ENCODE measurements at places on chromosomes 11 and 22.

DNA sequence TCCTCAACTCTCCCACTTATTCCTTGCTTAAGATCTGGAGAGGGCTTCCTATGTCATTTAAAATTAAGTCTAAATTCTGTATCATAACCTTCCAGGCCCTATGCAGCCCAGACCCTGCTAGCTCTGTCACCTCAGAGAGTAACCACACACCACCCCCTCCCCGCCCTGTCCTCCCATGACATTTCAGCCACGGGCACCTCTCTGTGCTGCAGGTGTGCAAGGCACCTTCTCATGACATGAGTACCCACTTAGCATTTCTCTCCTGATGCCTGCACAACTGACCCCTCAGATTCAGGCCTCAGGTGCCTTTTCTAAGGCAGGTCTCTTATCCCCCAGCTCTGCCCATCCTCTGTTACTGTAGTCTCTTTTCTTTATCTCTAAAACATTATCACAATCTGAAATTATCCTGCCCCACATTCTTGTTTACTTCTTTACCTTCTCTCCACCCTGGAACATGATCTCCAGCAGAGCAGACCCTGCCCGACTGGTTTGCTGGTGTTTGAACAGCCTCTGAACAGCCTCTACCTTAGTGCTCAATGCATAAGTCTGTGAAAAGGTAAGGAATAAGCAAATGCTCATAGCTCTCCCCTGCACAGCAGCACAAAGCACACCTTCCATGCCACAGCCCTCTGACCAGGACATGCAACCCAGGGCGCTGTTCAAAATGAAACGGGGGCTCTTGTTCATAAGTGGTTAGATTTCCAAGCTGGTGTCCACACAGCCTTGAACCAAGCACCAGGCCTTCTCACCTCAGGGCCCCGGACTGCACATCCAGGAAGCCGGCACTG is 196.1 kb upstream of the B3GAT1 start:
- no peak for DNase-seq

DNA sequence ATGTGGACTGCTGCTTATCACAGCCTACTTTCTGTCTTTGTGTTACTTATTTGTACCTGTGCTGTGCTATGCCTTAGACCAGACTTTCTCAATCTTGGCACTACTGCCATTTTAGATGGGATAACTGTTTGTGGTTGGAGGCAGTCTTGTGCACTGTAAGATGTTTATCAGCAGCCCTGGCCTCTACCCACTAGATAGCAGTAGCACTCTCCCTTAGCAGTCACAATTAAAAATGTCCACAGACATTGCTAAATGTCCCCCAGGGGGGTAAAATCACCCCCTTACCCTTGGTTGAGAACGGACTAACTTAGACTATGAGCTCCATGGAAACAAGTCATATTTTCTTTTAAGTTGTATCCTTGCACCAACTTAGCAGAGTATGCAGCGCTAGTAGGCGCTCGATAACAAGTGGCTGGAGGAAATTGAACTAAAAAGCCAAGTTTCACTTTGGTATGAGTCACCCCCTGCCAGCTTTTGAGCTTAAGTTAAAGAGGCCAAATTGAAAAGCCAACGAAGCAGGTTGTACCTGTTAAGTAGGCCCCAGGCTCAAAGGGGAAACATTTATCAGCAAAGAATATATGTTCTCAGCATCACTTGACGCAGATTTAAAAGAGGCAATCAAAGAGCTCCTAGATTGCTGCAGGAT is 304.8 kb upstream of the SORL1-AS1 start:
- no peak for DNase-seq

DNA sequence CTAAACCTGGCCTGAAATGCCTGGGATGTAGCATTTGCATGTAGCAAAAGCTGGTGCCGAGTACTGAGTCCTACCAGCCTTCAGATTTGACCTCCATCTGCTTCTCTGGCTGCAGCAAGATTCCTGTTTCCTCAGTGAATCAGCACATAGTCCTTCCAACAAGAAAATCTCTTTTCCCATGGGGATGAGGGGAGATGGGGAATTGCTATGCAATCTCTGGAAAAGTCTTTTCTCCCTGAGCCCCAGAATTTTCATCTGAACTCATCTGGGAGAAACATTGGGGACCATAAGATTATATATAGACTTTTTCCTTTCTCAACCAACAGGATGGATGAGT is 32.0 kb upstream of the YWHAH start:
- no peak for DNase-seq

DNA sequence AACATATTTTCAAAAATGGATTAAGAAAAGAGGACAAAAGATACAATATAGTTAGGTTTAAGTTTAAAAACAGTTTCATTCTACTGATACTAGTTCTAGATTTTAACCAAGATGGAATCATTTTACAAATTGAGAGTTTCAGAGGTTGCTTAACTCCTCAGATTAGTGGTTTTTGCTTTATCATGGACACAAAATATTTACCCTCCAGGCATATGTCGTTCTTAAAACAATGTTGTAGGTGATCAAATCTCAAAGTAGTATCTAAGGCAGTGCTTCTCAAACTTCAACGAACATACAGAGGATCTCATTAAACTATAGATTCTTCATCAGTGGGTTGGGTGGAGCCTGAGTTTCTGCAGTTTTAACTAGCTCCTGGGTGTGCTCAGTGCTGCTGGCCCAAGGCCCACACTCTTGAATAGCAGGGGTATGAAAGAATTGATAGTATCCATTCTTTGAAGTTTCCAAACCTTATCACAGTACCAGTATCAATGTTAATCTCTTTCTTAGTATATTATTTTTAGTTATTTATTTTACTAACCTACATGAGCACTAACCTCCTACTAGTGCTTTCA is 48.0 kb downstream of the YAP1 start:
- no peak for DNase-seq

- DNase-seq: peak; percentile 71
These were observed 6.8 kb downstream of the RNF214 start for GRCh38 chr11:117239295-117239694.

DNA sequence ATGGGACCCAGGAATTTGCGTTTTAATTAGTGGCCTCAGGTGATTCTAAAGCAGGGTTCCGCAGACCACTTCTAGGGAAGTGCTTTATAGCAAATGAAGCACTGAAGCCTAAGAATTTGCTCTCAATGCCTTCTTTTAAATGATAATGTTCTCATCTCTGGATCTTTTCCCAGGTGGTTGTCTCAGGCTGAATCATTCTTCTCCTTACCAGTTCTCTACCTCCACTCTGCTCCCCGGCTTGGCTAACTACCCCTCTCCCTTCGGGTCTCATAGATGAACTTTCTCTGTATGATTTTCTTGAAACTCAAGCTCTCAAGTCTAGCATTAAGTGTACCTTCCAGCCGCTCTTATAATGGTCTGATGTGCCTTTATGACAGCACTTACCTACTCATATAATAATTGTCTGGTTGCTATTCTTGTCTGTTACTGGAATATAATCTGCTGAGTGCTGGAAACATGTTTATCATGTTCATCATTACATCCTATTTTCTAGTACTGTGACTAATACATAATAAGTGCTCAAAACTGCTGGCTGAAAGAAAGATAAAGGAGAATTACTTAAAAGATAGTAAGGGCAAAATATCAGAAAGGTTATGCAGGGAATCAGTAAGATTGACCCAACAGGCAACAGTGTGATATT is 195.9 kb upstream of the SESN3 start:
- DNase-seq: no peak

Measured in H54 (cell line).